ENCODE measurements at places on chromosomes 12 and 14.
A peak's percentile ranks its signal among the peaks of the same experiment; 100 is the strongest.

DNA sequence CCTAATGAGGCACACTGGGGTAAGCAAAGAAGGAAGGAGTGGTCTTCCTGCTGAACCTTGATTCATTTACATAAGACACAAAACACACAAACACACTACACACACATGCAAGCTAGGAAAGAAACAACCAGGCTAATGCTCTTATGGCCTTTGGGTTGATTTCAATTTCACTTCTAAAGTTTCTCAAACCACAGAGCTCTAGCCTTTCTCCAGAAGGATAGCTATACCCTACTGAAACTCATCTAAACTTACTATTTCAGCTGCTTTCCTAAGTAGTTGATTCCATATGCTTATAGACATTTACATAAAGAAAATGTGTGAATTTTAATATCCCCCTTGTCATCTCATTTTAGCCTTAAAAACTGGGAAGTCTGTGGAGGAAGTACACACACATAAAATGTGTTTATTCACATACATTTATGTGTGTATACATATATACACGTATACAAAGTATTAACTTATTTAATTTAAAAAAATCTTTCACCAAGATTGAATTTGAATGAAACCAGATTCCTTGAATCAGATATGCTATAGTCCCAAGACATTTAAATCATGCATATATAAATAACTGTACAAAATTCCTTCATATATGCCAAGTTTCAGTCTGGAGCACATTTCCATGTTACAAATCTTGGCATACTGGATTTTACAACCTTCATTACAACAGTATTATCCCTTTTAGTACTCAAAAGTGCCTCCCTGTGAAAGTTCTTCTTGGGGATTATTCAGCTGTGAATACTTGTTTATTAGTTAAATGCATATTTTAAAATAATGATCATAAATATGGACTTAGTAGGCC, 231.8 kb upstream of the NPAS3 start:
- DNase-seq = no peak

DNA sequence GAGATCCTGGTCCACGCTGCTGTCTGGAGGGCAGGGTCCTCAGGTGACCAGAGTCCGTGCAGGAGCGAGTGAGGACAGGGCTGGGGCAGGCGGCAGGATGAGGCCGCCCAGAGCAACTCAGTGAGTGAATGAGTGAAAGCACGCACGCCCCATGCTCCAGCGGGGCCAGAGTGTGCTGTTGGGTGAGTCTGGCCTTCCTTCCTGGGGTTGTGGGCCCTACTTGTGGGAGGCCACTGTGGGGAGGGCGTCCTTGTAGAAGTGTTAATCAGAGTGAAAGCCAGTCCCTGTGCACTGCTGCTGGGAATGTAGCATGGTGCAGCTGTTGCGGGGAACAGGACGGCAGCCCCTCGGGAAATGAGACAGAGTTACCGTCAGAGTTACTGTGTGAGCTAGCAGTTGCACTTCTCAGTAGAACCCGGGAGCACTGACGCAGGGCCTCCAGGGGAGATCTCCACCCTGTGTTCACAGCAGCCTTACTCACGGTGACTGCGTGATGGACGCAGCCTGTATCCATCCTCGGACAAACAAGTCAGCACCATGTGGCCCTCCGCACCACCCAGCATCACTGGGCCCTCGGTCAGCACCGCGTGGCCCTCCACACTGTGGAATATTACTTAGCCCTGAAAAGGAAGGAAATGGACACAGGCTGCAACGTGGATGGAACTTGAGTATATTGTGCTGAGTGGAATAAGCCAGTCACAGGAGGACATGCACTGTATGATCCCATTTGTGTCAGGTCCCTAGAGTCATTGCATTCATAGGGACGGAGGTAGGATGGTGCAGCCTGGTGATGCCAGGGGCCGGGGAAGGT, 22.1 kb downstream of the PACS2 start:
- no peak for DNase-seq

GRCh38 chr12:99984271-99985128, at the start of gene ANKS1B:
ANKS1B (minus strand) TSS chr12:99984936; CDS start chr12:99984237, 699 bp downstream.
- DNase-seq = peak; percentile 24

GRCh38 chr12:19654650-19655376, 215.5 kb downstream of the AEBP2 start:
- no peak for DNase-seq

- DNase-seq = no peak
Observed at GRCh38 chr12:94687891-94688290, 37.5 kb upstream of the TMCC3 start.

GRCh38 chr12:121093487-121093891, 39.2 kb upstream of the P2RX7 start:
- no peak for DNase-seq

DNA sequence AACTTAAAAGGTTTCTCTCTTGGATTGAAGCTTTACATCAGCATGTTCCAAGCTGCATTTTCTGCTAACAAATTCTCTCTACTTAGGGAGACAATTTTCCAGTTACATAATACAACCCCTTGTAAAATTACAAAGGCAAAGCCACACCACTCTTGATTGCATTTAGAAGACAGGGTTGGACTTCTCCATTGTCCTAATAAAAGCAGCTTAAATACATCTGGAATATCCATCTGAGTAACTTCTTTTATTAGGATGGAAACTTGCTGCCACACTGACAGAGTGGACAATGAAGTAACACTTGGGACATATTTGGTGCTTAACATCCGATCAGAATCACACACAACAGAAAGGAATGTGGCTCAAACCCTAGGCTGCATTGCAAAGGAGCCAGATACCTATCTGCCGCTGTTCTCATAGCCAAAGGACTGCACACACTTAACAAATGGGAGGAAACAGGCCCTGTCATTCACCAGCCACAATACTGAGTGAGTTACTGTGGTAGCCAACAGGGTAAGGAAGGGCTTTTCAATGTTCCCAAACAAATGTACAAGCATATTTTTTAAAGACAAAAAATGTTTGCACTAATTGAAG, 157.2 kb downstream of the PAX9 start:
- DNase-seq = no peak

DNA sequence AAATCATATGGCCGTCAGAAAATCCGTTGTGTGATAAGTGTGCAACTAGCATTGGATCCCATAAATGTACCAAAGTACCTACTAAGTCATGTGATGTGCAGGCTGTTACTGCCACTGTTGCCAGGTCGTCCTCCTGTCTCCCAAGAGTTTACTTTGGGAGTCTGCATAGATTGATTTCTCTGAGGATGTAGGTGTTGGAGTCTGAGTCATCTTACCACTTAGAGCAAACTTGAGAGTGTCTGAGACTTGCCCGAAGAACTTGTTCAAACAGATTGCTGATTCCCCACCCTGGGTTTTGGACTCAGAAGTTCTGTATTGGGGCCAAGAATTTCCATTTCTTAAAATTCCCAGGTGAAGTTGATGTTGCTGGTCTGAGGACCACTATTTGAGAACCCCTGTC, 11.4 kb downstream of the TMX1 start:
- DNase-seq = no peak

All from activated CD4-positive, alpha-beta T cell treated with anti-CD3 and anti-CD28 coated beads, Interleukin-2, Interleukin-6, amounts not matched to agents 100 ng/mL and 50 ng/mL, durations not matched to agents 16 hours and 8 hours (primary cell).